Esophagus mucosa (tissue), 1 donor: ENCODE measurements at places on chromosomes 11 and 22.

DNA sequence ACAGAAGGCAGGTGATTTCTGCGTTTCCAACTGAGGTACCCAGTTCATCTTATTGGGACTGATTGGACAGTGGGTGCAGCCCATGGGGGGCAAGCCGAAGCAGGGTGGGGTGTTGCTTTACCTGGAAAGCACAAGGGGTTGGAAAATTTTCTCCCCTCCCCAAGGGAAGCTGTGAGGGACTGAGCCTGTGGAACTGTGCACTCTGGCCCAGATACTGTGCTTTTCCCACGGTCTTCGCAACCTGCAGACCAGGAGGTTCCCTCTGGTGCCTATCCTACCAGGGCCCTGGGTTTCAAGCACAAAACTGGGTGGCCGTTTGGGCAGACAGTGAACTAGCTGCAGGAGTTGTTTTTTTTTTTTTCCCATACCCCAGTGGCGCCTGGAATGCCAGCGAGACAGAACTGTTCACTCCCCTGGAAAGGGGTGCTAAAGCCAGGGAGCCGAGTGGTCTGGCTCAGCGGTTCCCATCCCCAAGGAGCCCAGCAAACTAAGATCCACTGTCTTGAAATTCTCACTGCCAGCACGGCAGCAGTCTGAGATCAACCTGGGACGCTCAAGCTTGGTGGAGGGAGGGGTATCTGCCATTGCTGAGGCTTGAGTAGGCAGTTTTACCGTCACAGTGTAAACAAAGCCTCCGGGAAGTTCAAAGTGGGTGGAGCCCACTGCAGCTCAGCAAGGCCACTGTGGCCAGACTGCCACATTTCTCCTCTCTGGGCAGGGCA is 97.2 kb downstream of the JRKL start:
- no peak for ATAC-seq

GRCh38 chr11:11122749-11123148 is 230.3 kb downstream of the CSNK2A3 start:
- ATAC-seq: no peak

- no peak for ATAC-seq
Observed at GRCh38 chr11:12961615-12962014, 47.5 kb upstream of the RASSF10 start.

GRCh38 chr11:108204929-108205499 is 17.4 kb downstream of the NPAT start:
- no peak for ATAC-seq

DNA sequence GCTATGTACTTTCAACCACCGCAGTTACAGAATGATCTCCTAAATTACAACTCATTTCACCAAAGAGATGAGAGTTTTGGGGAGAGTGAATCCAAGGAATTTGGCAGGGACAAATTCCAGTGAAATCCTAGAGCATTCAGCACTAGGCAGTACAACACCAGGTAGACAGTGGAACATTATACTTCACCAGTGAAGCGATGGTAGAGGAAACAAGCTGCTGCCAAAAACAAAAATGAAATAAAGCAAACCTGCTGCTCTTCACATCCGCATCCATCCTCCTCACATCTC is 16.9 kb downstream of the SMCO4 start:
- no peak for ATAC-seq

DNA sequence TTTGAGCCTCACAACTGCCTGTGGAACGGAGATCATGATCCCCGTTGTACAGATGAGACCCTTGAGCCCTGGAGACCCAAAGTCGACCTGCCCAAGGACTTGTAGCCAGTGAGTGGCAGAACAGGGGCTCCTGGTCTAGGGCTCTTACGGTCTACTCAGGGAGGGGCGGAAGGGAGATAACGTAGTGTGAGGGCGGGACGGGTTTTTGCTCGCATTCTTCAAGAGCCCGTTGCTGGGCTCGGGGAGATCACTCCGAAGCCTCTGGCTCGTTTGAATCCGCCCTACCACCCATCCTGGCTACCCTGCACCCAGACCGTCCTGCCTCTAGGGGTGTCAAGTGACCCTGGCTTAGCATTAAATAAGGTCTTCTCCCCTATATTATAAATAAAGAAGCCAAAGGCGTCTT is 639 bp downstream of the CRY2 start:
- ATAC-seq: peak; percentile 38

DNA sequence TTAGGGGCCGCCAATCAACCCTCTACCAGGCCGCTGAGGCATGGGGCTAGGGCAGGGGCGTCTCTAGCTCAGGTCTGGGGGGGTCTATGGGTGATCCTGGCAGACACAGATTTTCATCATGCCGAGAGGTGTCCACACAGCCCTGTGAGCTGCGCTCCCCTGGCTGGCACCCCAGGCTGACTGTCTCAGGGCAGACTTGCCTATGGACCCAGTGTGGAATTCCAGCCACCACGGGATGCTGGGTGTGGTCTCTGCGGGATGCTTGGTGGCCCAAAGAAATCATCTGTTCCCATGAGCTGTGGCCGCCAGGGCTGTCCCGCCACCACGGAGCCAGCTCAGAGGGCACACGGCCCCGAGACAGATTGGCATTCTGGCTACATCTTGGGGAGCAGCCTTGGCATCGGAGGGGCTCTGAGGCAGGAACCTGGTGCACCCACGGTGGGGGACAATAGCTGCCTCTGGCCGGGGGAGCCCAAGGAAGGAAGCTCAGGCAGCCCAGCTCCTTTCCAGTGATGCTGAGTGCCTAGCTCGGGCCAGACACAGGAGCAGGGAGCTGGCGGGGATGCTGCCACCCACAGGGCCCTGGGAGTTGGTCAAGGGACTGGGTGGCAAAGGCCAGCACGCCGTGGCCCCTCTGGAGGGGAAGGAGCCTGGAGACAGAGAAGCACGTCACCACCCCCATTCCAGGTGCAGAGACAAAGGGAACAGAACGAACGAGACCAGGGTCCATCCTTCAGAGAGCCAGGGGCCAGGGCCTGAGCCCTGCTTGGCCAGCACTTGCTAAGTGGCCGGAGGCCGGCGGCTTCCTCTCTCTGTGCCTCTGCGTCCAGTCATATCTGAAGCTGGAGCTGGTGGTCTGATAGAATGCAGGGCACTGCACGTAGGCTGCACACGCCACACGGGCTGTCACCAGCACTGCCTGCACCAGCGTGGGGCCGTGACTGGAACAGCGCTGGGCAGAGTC is 64.4 kb upstream of the FGF3 start:
- no peak for ATAC-seq

DNA sequence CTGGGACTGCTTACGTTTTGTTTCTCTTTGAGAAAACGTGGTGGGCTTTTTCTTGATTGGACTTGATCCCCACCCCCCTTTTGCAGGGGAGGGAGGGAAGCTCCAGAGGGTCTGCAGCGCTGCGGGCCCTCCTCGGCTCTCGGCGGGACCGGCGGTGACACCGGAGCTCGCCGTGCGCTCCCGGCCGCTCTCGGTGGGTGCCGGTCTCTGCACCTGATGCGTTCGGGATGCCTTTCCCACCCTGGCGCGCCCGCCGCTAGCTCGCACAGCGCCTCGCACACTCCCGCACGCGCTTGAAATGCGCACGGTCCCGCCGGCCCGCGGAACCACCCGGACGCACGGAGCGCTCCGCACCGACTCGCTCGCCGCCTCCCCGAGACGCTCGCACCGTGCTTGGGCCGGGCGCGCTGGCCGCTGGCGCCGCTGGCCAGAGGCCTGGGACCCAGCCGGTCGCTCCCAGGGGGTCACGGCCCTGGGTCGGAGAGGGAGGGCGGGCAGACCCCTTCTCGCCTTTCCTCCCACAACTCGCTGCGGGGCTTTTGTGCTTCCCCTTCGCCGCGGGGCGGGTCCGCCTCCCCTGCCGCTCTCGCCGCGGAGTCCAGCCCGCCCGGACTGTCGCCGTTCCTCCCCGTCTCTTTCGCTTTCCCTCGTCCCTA is 1.0 kb downstream of the ZBTB16 start:
- ATAC-seq: peak; percentile 20

DNA sequence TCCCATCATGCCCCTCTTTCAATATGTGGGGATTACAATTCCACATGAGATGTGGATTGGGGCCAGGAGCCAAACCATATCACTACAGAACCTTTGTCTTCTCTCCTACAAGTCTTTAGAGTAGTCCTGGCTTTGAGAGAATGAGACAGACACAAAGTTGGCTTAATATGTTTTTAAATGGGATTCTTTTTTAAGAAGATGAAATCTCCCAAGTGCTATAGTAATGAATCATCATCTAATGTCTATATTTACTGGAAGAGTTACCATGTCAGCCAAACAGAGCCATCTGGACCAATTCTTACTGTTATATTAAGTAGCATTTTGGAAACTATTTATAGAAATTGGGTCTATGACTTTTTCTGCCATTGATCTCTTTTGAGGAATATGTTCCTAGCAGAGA is 38.1 kb upstream of the CARD18 start:
- ATAC-seq: no peak

GRCh38 chr11:57391539-57391938 is 1.1 kb upstream of the PRG2 start:
- ATAC-seq: no peak

DNA sequence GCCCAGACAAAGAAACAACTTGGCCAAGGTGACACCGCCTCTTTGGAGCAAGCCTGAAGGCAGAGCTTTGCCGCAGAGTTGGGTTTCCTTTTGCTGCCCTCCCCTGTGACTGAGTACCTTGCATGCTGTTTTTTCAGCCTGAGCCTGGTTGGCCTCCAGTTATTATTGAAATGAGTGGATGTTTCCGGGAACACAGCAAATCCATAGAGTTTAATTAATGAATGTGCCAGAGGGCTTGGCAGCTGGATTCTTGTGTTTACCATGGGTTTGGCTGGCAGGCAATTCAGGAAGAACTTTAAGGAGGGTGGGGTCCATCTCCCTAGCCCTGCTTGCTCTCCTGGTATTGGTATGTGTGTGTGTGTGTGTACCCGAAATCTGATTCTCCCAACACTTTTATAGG is 65.6 kb upstream of the CRYBB3 start:
- ATAC-seq: peak; percentile 83

GRCh38 chr11:19976281-19976941 is 183.9 kb downstream of the DBX1 start:
- no peak for ATAC-seq

DNA sequence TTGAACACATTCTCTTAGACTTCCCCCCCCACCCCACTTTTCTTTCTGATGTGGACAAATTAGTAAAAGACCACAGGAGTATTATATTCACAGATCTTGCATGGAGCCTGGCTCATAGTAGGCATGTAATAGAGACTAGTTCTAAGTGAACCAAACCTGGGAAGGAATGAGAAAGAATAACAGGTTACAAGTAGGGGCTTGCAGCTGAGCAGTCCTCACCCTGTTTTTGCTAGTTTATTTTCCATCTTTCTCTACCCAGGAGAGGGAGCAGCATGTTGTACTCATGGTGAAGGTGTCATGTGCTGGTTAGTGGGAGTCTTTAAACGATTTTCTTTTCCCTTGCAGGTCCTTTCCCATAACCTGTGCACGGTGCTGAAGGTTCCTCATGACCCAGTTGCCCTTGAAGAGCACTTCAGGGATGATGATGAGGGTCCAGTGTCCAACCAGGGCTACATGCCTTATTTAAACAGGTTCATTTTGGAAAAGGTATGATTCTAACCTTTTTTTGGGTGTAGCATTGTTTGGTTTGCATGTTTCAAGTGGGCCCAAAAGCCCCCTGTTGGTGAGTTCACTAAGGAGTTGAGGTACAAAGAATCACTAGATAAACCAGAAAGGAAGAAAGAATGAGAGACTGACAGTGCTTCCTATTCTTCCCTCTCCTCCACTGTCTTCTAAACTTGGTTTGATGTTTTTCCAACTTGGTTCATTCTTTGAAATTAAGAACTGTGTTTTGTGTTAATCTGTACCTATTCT is 30.1 kb downstream of the SWAP70 start:
- ATAC-seq: peak; percentile 47

DNA sequence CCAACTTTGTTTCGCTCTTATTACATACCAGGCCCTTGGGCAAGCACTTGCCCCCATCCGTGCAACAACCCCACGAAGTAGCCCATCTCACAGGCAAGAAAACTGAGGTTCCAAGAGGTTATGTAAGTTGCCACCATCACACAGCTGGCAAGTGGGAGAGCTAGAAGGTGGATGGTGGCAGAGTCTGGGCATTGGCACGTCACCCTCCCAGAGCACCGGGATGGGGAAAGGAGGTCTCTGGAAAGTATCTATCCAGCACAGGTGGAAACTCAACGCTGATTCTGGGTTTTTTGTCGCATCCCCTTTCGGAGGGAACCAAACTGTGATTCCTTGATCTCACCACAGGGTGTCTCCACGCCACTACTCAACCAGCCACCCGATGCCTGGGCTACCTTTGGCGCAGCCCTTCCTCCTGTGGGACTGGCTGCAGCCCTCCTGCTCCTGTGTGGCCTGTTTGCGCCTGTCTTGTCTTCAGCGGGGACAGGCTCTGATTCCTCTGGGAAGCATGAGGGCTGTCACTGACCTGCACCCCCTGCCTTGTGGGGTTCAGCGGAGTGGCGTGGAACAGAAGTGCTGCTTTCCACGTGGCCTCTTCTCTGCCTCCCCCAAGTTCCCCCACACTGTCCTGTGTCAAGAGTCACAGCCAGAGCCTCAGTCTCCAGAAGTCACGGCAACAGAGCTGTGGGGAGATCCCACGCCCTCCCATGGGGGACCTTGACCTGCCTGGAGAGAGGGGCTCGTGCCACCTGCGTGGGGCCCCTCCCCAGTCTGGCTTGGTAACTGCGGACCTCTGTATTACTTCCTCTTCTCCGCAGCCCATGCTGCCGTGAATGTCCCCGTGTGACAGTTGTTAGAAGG is 34.4 kb upstream of the TRIM29 start:
- peak; percentile 60 for ATAC-seq

GRCh38 chr11:87444993-87445392 is 407.3 kb downstream of the TMEM135 start:
- no peak for ATAC-seq

- ATAC-seq: peak; percentile 87
Observed at GRCh38 chr11:129846508-129847335, 31.1 kb downstream of the TMEM45B start.

DNA sequence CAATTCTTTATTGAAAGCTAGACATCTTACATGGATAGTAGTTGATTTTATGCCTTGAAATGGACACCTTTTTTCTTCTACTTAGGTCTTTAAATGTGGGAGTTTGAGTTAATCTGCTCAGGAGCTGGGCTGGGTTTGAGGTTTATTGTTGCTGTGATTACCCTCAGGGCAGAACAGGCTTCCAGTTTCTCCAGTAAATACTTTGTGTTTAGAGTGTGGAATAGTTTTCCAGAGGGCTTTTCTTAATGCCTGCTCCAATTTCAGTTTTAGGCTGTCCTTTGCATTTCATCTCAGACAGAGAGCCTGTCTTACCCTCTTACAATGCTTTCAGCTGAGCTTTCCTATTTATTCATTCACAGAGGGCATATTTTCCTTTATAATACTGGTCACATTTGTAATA is 69.9 kb upstream of the ADORA2A start:
- ATAC-seq: no peak

DNA sequence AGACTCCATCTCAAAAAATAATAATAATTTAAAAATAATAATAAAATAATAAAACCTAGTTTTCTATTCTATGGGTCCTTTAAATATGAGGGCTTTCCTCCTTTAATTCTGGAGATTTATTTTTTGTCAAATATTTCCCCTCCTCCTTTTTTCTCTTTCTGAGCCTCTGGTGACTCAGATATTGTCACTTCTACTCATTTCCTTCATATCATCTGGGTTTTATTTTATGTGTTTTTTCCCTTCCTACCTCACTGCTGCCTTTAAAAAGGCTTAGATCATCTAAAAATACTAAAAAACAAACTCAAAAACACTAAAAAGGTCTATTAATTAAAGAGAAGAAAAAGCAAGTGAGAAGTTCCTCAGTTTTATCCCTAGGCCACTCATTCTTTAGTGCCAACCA is 138.9 kb downstream of the SPON1 start:
- no peak for ATAC-seq
